ENCODE measurements at places on chromosomes 6 and 20.

- no peak for DNase-seq
Measured at GRCh38 chr20:3328501-3328900, 79.0 kb downstream of the DNAAF9 start.

DNA sequence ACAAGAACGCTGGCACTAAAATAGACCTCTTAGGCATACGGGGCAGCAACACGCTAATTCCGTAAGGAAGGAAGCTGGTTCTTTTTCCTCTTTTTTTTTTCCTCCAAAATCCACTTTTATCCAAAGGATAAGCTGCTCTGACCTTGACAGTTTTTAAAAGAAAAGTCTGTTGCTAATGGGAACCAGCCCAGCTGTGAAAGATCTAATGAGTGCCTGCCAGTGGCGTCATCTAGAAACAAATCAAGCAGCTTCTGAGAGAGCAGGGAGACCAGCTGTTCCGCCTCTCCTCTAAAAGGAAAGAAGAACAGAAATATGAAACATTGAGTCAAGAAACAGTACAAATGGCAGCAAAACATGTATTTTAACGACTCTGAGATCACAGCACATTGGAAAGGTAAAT is 78.6 kb downstream of the FAXC start:
- DNase-seq = no peak

DNA sequence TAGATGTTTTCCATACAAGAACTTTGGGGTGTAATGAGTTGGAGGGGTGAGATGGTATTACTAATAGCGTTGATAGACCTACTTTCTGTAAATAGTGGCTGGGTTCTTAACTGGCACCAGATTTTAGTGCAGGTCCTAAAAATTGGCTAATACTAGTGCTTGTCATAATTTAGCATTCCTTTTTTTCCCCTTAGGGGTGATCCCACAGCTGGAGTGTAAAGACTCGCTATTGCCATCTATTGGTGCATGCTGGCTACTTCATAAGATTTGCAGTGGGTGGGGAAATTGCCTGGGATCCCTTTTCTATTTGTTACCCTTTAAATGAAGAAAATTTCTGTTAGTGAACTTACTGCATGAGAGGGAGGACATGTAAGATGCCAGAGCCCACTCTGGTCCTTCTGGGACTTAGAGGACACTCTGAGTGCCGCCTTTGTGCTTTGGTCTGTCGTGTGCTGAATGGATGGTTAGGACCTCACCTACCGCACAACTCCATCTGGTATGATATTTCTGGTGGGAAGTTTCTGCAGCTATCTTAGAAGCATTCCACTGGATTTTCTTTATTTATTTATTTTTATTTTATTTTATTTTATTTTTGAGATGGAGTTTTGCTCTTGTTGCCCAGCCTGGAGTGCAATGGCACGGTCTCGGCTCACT is 195.5 kb downstream of the JARID2 start:
- DNase-seq = no peak

DNA sequence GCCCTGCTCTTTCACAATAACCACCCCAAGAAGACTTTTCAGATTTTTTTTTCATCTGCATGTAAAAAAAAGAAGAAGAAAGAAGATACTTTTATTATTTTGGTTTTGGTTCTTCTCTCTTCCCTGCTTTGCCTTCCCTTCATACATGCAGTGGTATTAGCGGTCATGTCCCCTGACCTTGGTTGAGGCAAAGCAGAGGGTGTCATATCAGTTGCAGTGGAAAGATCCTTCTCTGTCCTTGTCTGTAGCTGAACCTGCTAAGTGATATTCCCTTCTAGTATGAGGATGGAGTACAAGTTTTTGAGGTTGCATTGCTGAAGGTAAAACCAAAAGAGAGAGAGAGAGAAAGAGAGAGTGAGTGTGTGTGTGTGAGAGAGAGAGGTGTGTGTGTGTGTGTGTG is 345.7 kb downstream of the UTRN start:
- no peak for DNase-seq

GRCh38 chr20:1857466-1857865 is 37.7 kb upstream of the SIRPA start:
- DNase-seq = no peak

DNA sequence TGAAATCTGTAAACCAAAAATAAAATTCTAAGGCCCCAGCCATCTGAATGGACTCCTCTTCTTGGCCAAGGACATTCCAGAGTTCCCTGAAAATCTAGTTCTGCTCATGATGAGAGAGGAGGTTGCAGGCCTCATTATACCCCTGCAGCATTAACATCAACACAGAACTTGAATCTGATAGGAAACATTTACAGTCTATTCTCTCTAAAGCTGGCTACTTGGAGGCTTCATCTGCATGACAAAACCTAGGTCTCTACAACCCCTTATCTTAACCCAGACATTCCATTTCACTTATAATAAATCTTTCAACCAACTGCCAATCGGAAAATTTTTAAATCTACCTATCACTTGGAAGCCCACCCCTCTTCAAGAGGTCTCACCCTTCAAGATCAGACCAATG is 15.7 kb downstream of the RTN4IP1 start:
- no peak for DNase-seq

GRCh38 chr6:33661106-33661838 is 40.1 kb downstream of the ITPR3 start:
- no peak for DNase-seq

GRCh38 chr6:26306232-26306631 is 58.8 kb upstream of the BTN3A2 start:
- DNase-seq = no peak

Data from heart right ventricle (tissue), 16 donors.